D341Med (cell line): ENCODE measurements at places on chromosomes 11 and 22.

DNA sequence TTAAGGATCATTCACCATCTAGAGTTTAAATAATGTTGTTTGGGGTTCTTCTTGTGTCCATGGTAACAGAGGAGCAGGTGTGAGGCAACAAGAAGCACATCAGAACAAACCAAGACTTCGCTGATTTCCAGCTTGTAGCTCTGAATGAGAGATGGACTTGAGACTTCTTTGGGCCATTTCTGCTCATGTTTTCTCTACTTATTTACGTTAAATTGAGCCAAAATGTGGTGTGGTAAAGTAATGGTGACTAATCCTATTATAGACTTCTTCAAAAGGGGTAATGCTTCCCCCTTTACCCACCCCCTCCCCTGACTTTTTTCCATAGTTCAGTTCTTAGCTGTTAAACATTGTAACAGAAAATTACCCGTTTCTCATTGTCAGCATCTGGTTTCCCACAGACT is 65.2 kb downstream of the CSTPP1 start:
- no peak for DNase-seq

- no peak for DNase-seq
These were observed 5.2 kb downstream of the MRGPRE start for GRCh38 chr11:3226846-3227567.

DNA sequence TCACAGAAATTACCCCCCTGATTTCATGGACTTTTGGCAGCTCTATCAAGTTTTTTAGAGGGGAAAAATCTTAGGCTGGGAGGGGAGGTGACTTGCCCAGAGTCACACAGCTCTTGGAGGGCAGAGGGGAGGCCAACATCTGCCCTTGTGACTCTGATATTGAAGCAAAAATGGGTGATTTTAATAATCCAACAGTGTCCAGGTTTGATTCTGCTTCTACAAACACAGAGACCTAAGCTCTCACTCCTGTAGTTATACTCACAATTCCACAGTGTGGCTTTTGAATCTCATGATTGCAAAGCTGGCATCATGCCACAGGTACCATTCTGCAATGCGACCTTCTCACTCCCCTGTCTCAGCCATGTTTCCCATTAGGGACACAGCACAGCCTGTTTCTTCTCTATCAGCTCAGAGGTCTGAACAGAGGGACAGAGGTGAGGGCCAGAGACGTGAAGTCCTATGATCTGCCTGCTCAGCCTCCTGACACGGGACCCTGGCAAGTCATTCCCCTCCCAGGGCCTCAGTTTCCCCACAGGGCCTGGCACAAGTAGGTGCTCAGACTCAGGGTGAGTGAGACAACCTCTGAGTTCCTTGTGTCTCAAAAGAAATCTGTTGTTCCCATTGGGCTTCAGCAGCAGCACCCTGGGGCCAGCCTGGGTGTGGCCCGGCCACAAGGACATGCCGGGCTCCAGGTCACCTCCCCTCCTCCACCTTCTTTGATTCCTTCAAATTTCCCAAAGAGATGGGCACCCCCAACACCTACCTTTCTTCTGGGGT is 766 bp downstream of the APOL2 start:
- no peak for DNase-seq

DNA sequence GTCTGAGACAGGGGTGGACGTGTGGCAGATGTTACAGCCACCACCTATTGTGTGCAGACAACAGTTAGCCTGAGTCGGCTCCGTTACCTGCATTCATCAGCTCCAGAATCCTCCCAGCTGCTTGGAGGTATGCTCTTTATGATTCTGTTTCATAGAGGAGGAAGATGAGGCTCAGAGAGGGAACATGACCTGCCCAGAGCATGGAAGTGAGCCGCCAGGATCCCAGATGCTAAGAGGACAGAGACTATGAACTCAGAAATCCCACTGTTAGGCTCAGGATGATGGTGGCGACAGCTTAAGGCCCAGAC is 1.5 kb downstream of the EMID1 start:
- DNase-seq, result no peak

GRCh38 chr11:60133917-60134316 is 45.5 kb downstream of the MS4A2 start:
- DNase-seq, result no peak

DNA sequence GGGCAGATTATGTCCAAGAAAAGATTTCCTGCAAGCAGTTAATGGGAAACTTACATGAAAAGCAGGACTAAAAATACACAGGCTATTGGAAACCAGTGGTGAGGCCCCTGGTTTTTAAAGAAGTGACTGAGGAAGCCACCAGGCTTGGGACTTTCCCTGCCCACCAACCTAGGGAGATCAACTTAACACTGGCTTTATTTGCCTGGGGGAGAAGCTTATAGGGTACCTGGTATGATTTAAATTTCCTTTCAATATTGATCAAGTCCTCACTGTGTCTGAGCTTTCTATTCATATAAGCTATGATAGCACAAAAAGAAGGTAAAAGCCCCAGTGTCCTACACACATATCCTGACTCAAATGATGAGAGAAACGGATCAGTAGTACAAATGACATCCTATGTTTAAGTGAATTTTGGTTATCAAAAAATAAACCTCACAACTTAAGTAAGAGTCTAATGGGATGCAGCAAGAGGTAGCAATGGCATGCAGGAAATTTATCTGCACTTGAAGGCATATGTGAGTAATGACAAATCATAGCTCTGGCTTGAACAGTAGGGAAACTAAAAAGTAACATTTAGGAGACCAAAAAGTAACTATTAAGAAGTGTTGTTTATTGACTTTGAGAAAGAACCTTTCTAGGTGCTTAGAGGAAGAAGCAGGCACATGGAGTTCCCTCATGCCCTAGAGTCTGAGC is 85.3 kb downstream of the GAB2 start:
- no peak for DNase-seq

DNA sequence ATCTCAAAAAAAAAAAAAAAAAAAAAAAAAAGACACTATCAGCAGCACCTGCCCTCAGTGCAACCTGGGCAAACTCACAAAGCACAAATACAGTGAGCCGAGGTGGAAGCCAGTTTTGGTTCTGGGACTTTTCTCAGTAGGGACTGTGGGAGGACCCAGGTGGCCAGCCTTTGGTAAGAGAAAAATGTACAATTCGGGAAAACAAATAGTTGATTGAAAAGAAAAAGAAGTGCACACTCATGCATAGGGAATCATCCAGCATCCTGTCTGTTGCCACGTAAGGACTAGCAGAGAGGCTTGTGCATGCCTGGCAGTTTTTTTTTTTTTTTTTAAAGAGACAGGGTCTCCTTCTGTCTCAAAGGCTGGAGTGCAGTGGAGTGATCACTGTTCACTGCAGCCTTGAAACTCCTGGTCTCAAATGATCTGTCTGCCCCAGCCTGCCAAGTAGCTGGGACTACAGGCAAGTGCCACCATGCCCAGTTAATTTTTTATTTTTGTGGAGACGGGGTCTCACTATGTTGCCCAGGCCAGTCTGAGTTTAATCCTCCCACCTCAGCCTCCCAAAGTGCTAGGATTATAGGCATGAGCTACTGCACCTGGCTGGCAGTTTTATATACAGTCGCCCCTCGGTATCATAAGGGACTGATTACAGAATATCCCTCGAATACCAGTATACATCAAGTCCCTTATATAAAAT is 36.7 kb downstream of the TPST2 start:
- no peak for DNase-seq

GRCh38 chr11:102422817-102423712 is 29.5 kb downstream of the TMEM123 start:
- no peak for DNase-seq

GRCh38 chr11:36155124-36155561 is 134.1 kb downstream of the COMMD9 start:
- no peak for DNase-seq

DNA sequence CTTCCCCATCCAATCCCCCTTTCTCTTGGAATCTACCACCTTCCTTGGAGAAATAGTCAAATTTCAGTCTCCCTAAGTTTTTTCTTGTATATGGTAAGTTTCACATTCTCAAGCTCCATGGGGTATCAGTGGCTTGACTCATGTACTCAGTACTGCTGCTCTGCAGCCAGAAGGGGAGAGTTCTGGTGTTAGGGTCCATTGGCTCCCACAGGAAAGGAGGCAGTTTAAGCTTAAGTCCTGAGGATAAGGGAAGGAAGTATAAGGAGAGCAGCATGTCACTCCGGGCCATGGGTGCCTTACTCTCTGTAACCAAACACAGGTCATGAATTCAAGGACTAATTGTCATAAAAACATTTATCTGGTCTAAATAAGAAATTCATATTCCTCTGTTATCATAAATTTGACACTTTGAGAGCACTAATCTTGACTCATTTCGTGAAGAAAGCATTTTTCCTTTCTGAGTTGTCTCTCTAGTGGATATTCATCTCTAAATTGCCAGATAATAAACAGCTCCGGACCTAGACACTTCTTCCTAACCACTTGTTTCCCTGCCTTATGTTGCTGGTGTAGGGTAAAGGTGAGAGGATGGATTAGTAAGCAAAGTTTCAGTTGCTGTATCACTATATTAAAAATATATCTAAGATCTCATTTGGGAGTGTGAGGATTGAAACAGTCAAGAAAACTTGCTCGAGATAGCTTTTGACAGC is 20.1 kb upstream of the SORL1 start:
- no peak for DNase-seq

- no peak for DNase-seq
These were observed 82.6 kb upstream of the SHISAL1 start for GRCh38 chr22:44395118-44396005.

DNA sequence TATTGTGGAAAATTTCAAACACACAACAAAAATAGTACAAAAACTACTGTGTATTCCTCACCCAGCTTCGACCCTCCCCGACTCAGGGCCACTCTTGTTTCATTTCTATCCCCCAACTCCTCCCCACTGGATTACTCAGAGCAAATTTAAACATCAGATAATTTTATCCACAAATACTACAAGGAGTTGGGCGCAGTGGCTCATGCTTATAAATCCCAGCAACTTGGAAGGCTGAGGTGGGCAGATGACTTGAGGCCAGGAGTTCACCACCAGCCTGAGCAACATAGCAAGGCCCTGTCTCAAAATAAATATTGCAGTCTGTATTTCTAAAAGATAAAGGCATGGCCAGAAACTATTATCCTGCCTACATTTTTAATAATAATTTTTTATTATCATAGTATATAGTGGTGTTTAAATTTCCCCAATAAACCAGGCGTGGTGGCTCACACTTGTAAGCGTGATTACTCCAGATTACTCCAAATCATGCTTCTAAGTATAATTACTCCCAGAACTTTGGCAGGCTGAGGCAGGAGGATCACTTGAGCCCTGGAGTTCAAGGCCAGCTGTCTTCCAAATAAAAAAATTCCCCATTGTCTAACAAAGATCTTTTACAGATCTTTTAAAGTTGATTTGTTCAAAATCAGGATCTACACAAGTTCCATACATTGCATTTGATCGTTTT is 39.8 kb downstream of the LRRC32 start:
- no peak for DNase-seq

DNA sequence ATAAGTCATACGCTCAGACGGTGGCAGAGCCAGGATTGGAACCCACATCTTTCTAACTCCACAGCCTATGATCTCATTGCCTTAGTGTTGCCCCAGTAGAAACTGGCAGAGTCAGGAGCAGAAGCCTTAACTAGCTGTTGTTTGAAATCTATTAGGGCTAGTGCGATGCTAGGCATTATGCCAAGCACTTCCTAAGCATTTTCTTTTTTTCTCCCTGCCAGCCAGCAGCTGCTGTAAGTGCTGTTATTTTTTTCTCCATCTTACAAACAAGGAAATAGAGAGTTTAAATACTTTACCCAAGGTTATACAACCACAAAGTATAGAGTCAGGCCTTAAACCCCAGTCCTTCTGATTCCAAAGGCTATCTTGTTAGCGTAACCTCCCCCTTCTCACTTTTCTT is 161.0 kb upstream of the SORL1-AS1 start:
- no peak for DNase-seq
